Fibroblast of skin of scalp (primary cell): ENCODE measurements at places on chromosomes 16 and 17.
A peak's percentile ranks its signal among the peaks of the same experiment; 100 is the strongest.

- DNase-seq, result no peak
Measured at GRCh38 chr16:15830832-15831451, 25.9 kb downstream of the MYH11 start.

GRCh38 chr16:64089697-64090096 is 1032.2 kb downstream of the CDH11 start:
- DNase-seq, result peak; percentile 63

DNA sequence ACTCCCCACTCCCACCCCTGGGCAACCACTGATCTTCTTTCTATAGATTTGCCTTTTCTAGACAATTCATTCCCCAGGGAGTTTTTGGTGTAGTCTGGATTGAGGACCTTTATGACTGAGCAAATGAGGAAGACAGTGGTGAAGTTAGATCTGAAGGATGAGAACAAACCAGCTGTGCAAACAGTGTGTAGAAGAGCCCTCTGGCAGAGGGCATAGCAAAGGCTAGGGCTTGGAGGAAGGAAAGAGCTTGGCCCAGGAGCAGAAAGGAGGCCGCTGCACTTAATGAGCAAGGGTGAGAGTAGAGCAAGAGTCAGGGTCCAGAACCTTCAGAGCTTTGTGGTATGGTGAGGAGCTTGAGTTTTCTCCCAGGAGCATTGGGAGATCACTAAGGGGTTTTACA is 352.7 kb downstream of the CA10 start:
- no peak for DNase-seq

GRCh38 chr17:36849871-36850348 is 87.4 kb upstream of the LHX1 start:
- peak; percentile 64 for DNase-seq

GRCh38 chr16:68851601-68852000 is 8.3 kb downstream of the TANGO6 start:
- DNase-seq, result no peak

GRCh38 chr16:53084746-53085334 is 30.0 kb downstream of the CHD9 start:
- DNase-seq, result no peak

DNA sequence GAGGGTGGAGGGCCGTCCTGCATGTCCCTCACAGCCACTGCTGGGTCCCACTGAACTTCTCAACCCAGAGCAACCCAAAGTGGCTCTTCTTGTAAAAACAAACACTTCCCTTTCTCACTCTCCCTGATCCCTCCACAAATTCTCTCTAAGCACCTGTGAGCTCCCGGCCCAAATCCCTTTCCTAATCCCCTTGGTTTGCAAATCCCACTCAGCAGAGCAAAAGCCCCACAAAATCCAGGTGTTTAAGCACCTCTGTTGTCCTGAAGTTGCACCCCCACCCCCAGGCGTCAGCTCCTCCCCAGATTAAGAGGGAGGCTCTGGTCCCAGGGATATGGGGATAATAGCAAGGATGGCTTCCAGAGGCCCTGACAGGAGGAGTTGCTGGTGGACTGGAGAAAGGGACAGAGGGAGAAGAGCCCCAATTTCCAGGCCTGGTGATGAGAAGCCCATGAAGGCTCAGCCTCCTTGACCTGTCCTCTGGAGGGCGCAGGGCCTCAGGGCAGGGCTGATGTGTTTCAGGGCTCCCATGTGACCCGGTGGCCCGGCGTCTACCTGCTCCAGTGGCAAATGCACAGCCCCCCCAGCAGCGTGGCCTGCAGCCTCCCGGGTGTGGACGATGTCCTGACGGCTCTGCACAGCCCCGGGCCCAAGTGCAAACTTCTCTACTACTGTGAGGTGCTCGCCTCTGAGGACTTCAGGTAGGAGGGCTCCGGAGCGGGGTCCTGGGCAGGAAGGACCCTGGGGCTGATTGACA is 23.0 kb downstream of the NAGPA start:
- no peak for DNase-seq

DNA sequence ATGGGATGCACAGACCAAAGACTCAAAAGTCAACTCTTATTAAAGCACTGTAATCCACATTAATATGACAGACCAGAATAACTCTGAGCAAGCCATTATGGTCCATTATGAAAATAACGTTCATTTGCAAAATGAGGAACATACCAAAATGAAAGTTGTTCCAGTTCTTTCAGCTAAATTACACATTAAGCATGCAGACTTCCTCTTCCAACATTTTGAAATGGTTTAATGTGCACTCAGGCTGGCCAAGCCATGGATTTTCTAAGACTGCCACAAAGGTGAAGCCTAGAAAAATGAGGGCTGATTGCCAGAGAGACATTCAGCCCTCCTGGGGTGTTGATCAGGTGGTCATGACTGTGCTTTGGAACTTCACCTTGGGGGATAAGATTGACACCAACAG is 56.7 kb upstream of the NOG start:
- no peak for DNase-seq

DNA sequence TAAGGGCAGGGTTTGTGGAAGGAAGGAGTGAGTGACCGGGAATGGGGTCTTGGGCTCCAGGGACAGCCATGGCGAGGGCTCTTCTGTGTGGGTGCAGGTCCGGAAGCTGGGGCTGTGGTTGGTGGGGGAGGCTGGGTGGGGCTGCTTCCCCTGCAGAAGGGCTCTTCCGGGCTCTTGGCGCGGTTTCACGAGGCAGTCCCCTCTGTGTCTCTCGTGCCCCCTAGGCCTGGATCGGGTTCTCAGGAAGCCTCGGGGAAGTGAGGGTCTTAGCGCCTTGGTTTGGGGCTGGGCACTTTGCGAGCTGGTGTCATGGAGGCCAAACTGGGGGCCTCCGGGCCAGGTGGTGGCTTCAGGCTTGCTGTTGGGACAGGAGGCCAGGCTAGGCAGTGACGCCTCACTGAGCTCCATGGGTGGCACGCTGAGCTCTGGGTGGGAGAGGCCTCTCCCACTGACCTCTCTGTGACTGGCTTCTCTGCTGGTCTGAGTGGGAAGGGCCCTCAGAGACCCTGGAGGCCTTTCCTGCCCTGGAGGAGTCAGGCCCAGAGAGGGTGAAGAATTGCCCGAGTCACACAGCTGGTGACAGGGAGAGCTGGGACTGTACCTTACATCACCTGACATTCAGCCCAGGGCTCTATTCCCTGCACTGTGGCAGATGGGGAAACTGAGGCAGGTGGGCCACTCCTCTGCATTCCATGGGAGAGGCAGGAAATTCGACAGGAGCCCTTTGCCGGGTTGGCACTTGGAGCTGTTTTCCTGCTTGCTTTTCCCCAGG is 8.2 kb downstream of the ADCY7 start:
- no peak for DNase-seq

DNA sequence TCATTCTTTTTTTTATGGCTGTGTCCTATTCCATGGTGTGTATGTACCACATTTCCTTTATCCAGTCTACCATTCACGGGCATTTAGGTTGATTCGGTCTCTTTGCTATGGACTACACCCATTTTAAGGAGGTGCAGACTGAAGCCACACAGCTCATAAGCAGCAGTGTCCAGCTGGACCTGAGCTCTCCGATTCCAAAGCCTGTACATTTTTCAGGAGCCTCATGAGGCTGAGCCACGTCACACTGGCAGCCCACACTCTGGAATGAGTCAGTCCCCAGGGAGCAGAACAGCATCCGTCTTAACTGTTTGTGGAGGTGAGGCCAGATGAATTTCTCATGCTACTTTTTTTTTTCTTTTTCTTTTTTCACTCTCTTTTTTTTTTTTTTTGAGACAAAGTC is 116.1 kb downstream of the C16orf95 start:
- DNase-seq, result peak; percentile 100

DNA sequence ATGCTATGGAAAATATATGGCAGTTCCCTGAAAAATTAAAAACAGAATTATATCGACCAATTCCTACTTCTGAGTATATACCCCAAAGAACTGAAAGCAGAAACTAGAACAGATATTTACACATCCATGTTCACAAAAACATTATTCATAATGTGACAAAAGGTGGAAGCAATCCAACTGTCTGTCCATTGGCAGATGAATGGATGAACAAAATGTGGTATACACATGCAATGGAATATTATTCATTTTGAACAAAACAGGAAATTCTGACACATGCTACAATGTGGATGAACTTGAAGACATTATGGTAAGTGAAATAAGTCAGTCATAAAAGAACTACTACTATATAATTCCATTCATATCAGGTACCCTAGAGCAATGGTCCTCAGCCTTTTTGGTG is 263.5 kb upstream of the AXIN2 start:
- DNase-seq, result no peak

- DNase-seq, result peak; percentile 42
Measured at GRCh38 chr17:67386965-67387551, 10.0 kb downstream of the PITPNC1 start.

DNA sequence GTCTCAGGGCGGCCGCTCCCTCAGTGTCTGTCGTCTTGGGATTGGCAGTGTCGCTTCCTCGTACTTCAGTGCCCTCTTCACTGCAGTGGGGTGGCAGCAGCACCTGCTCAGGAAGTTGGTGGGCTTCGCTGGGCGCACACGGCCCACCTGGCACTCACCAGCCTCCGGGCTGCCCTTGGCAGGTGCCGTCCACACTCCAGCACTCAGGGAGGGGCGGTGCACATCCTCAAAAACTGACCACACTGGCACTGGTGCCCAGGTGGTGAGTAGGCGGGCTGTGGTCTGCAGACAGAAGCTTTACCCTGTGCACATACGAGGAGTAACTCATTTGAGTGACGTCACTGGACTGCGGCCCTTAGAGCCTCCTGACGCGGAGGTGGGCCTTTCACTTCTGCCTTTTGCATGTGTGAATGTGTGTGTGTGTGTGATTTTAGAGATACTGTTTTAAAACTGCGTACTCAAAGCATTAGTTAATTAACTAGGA is 94.6 kb downstream of the BANP start:
- no peak for DNase-seq

GRCh38 chr16:65534121-65534528 is 412.3 kb upstream of the CDH11 start:
- peak; percentile 80 for DNase-seq

- DNase-seq, result no peak
Measured at GRCh38 chr17:50955667-50956120, 89.5 kb upstream of the TOB1 start.

DNA sequence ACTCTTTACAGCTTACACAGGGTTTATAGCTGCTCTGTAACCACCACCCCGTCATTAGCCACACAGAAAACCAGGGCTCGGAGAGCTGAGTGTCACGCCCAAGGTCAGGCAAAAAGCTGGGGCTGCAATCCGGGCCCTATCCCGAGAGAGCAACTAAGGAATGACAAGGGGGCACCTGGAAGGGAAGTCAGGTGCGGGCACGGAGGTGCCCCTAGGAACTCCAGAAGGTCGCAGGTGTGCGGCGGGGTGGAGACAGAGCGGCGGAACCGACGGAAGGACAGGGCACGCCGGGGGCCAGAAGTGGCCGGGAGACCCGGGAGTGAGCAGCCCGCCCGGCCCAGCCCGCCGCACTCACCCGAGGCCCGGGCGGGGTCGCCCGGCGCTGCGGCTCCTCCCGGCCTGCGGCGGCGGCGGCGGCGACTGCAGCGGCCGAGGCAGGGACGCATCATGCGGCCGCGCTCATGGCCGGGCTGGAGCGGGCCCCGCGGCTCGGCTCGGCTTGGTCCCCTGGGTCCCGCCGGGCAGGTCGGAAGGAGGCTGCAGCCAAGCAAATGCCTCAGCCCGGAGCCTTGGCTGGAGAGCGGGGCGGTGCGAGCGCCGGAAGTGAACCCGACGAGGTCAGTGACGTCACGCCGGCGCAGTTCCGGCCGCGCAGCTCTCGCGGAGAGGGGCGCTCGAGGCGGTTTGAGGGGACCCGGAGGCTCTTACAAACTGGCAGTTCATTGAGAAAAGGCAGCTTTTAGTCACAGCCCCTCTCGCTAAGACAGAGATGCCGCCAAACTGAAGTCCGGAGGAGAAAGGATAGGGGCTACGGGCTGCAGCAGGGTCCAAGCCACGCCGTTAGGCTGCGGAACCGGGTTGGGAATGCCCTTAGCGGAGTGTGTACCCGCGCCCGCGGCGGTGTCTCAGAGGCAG is at the start of gene ZDHHC7:
Gene ZDHHC7 (minus strand): TSS at position 605 of the 915 bp plus-strand sequence. CDS start 20,917 bp downstream, outside the sequence.
- peak; percentile 87 for DNase-seq

- no peak for DNase-seq
Measured at GRCh38 chr17:45046537-45047125, 4.8 kb downstream of the DCAKD start.

DNA sequence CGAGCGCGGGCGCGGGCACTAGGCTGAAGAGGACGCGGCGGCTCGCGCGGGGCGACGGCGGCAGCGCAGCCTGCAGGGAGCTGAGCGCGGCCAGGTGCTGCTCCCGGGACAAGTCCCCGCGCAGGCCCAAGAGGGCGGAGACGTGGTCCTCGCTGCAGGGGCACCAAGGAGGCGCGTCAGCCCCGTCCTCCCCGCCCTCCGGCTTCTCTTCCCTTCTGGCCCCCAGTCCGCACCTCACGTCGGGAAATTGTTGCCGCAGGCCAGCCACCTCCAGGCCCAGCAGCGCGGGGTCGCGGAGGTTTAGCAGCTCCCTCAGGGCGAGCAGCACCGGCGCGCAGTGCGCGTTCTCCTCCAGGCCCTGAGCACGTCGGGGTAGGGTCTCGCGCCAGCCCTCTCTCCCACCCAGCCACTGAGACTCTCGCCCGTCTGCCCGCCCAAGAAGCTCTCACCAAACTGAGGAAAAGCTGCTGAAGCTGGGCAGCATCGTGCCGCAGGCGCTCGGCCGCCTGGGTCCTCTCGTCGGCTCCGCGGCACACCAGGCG is 761 bp upstream of the MATCAP1 start:
- DNase-seq, result no peak
